ENCODE measurements at places on chromosomes 1 and 21. TPM values are rescaled to one million over a fixed set of nuclear protein-coding genes. Genes with fewer than 3 reads are reported as not detected.
A peak's percentile ranks its signal among the peaks of the same experiment; 100 is the strongest.

Gene SOX13
- 27.3 TPM for total RNA-seq

Gene LCE1A
- not detected for total RNA-seq

Gene GNG12
- total RNA-seq, result not detected

Gene SLC9C2
- total RNA-seq, result not detected

Gene XCL2
- total RNA-seq, result 92.9 TPM

- H3K36me3 ChIP-seq, result no peaks in the 10 kb centered on the region
- H3K27ac ChIP-seq, result no peak overlapping the region
- no peaks in the 10 kb centered on the region for H3K27me3 ChIP-seq
- H3K4me1 ChIP-seq, result no peaks in the 10 kb centered on the region
Observed at GRCh38 chr1:28860332-28861073, 48.5 kb downstream of the OPRD1 start.

DNA sequence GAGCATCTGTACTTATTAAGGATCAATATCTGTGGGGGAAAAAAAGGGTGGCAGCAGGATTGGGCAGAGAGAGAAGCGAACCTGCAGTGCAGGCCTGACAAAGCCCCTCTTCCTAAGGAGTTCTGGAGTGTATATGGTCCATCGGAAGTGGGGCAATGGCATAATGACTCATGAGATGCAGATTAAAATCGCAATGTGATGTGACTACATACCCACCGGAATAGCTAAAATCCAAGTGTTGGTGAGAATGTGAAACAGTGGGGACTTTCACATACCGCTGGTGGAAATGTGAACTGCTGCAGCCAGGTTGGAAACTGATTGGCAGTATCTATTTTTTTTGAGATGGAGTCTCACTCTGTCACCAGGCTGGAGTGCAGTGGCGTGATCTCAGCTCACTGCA, 8.2 kb upstream of the CREG1 start:
- no peaks in the 10 kb centered on the region for H3K4me1 ChIP-seq
- H3K36me3 ChIP-seq, result no peaks in the 10 kb centered on the region
- DNase-seq, result no peak

DNA sequence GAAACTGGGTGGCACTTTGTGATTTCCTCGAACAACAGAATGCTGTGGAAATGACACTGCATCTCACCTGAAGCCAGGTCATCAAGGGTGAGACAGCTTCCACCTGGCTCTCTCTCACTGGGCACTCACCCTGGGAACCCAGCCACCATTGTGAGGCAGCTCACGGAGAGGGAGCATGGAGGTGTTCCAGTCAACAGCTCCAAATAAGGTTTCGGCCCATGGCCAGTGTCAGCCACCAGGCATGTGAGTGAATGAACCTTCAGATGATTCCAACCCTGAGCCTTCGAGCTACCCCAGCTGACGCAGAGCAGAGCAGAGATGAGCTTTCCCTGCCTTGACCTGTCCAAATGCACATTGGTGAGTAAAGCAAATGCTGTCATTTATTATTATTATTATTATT, 58.1 kb downstream of the SYDE2 start:
- H3K36me3 ChIP-seq, result no peaks in the 10 kb centered on the region
- no peak overlapping the region for H3K27ac ChIP-seq
- H3K4me3 ChIP-seq, result no peak overlapping the region

GRCh38 chr1:6891781-6892579, 106.7 kb downstream of the CAMTA1 start:
- no peak overlapping the region for H3K27ac ChIP-seq
- H3K4me3 ChIP-seq, result no peak overlapping the region
- peaks cover 2% of the 10 kb centered on the region for H3K36me3 ChIP-seq
- DNase-seq, result no peak
- no peaks in the 10 kb centered on the region for H3K4me1 ChIP-seq
- H3K27me3 ChIP-seq, result no peaks in the 10 kb centered on the region

DNA sequence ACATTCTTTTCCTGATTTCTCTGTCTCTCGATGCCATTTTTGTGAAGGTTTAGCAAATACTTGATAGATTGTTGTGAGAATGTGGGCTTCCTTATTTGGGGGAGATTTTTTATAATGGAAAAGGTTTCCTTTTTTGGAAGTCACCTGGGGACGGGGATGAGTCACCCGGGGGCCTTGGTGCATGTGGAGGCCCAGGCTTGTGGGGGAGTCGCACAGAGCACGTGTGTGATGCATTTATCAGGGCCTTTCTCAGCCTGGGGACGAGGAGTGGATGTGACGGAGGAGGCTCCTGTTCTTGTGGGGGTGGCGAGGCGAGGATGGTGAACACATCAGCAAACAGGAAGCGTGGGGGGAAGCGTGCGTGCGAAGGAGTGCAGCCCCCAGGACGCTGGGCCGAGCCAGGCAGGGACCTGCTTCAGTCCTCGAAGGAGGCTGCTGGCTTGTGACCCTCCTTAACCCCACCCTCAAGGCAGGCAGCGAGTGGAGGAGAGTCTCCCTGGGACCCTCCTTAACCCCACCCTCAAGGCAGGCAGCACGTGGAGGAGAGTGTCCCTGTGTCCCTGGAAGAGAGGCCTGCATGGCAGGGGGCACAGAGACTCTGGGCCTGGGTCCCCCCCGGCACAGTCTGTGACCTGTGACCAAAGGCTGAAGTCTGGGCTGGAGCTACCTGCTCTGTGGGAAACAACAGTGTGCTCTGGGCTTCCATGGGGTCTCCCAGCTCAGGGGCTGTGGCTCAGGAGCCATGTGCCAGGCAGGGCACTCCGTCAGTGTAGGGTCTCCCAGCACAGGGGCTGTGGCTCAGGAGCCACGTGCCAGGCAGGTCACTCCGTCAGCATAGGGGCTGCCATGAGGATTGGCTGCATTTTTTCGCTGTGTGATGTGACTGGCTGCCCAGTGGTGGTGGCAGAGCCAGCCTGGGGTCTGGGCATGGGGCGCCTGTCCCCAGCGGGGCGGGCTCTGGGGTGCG, 57.2 kb downstream of the AGPAT3 start:
- H3K4me1 ChIP-seq, result peaks cover 14% of the 10 kb centered on the region
- H3K27me3 ChIP-seq, result no peaks in the 10 kb centered on the region
- DNase-seq, result peak; percentile 83
- no peak overlapping the region for H3K27ac ChIP-seq
- no peak overlapping the region for H3K4me3 ChIP-seq

DNA sequence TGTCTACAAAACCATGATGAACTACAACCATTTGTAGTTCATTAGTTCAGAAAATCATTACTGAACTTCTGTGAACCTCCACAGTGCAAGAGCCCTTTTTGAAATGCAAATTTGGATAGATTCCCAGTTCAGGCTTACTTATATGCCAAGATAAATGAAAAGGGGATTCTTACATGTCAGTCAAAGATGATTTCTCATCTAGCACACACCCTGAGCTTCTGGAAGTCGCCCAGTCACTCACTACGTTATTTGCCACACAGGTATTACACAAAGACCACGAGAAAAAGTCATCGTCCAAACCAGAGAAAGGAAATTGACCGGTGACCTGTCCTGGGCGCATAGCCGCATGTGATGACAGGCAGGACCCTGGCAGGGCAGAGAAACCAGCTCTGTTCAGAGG, 41.8 kb downstream of the ETS2 start:
- DNase-seq, result no peak
- no peaks in the 10 kb centered on the region for H3K36me3 ChIP-seq
- no peak overlapping the region for H3K27ac ChIP-seq
- no peak overlapping the region for H3K4me3 ChIP-seq
- H3K4me1 ChIP-seq, result no peaks in the 10 kb centered on the region
- H3K27me3 ChIP-seq, result no peaks in the 10 kb centered on the region

- H3K27me3 ChIP-seq, result peaks cover 73% of the 10 kb centered on the region
- H3K27ac ChIP-seq, result no peak overlapping the region
- no peaks in the 10 kb centered on the region for H3K36me3 ChIP-seq
- no peak overlapping the region for H3K4me3 ChIP-seq
- peaks cover 26% of the 10 kb centered on the region for H3K4me1 ChIP-seq
Observed at GRCh38 chr1:32920833-32921232, 19.6 kb upstream of the TMEM54 start.

- no peaks in the 10 kb centered on the region for H3K36me3 ChIP-seq
- H3K27me3 ChIP-seq, result no peaks in the 10 kb centered on the region
- H3K27ac ChIP-seq, result no peak overlapping the region
- no peak for DNase-seq
Observed at GRCh38 chr21:45428534-45428933, 23.6 kb downstream of the COL18A1 start.
